ENCODE measurements at places on chromosomes 6 and 20. TPM values are rescaled to one million over a fixed set of nuclear protein-coding genes. Genes with fewer than 3 reads are reported as not detected.

DNA sequence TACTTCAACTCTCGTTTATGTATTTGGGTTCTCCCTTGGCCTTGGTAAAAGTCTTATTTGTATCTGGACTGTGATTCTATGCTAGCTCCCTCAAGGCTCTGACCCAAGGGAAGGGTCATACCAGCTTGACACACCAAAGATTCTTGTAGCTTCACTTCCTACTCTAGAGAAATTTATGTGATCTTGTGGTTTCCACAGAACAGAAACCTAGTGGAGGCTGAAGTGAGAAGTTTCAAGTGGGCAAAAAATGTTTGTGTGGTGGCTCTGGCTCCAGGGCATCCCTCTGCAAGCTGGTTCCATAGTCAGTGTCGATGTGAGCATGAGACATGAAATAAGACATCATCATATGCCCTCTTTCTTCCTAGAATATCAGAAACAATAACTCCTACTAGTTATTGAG, 48.1 kb upstream of the TNFRSF21 start:
- DNase-seq = no peak

DNA sequence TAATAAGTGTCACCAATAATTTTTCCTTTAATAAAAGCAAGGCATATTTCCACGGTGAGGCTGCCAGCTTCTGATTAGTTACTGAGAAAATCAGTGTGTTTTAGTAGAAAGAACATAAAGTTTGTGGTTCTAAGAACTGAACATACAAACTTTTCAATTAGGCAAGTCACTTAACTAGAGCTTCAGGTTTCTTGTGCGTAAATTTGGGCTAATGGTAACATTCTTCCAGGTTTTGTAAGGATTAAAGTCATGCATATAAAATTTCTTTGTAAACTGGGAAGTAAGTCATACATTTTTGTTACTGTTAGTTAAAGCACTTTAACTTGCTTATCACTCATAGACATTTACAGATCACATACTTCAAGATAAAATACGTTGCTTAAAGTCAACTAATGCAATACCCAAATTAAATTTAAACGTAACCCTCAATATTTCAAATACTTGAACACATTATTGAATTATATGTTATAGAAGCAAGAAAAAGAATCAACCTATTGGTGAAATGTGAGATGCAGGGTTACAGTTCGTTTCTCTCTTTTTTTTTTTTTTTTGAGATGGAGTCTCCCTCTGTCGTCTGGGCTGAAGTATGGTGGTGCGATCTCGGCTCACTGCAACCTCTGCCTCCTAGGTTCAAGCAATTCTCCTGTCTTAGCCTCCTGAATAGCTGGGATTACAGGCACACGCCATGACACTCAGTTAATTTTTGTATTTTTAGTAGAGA, 327.3 kb upstream of the NOX3 start:
- DNase-seq = no peak

GRCh38 chr6:118537574-118537973, 10.5 kb upstream of the PLN start:
- DNase-seq = no peak

GRCh38 chr6:1608222-1609040, 1.3 kb upstream of the FOXC1 start:
- DNase-seq = no peak

DNA sequence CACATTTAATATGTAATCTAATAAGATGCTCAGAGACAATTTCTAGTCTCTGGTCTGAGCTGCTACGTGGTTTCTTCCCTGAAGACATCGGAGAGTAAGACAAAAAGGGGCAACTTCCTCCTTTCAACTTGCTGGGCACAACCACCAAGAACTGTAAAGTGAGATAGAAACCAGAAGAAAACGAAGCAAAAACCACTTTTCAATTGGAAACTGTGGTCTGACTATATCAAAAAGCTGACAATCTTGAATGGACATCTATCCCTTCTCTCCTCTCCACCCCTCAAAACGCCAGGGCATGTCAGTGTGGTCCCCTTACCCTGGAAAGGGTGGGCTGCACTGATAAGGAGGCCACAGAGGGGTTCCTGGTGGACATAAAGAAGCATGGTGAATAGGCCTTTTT, 269.1 kb downstream of the CD83 start:
- no peak for DNase-seq

GRCh38 chr20:31662372-31662854, 24.7 kb downstream of the COX4I2 start:
- no peak for DNase-seq

- DNase-seq = no peak
Measured at GRCh38 chr6:111282515-111282914, 195.2 kb downstream of the SLC16A10 start.

DNA sequence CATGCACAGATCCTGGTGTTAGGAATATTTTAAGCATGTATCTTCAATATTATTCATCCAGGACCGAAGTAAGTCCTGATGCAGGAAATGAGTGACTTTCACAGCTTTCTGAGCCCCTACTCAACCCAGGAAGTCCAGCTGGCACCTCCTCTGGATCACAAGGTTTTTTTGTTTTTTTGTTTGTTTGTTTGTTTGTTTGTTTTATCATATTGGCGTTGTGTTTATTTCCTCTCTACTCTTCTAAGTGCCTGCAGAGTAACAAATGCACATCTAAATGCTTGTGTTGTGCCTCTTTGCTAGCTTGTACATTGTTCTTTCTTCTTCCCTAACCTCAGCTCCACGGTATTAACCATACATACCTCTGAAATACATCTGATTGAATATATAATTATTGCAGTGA, 594.3 kb upstream of the ADGRB3 start:
- no peak for DNase-seq

GRCh38 chr6:145789443-145789842, 25.2 kb downstream of the FBXO30 start:
- no peak for DNase-seq

DNA sequence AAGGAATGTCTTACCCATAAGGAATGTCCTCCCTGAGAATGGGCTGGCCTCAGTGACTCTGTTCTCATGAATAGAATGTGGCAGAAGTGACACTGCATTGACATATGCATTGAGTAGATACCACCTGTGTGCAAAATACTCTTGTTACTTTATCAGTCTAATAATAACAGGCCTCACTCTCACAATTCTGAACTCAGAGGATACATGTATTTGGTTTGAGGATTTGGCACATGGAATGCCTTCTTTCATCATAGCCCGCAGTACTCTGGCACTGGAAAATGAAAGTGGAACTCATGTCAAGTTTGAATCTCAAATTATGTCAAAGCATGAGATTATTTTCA, 52.9 kb upstream of the PLCB4 start:
- DNase-seq = no peak

The MAP7 gene
- total RNA-seq = 1.2 TPM

The C6orf141 gene
- total RNA-seq = 7.6 TPM

The HRH3 gene
- total RNA-seq = not detected

The SSTR4 gene
- total RNA-seq = not detected

All from sciatic nerve (tissue), 2 donors.